ENCODE measurements at places on chromosomes 4 and X.

DNA sequence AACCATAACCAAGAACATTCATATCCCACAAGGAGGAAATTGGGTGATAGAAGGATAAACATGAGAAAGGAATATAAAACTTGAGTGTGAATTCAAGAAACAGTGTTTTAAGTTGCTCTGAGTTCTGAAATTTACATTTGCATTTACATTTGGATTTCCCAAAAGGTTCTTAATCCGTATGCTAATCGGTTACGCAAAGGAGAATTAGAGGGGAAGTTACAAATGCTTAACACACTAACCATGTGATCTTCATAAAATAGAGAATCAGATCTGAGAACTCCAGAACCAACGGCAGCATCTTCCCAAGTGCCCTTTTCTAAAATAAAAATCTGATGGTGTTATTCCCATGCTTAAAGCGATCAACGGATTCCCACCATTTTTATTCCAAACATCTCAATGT is 48.0 kb downstream of the PROM1 start:
- no peak for DNase-seq

GRCh38 chr4:157271166-157271869 is 50.8 kb downstream of the GRIA2 start:
- DNase-seq, result no peak

- DNase-seq, result no peak
Observed at GRCh38 chrX:25020905-25021449, 5.2 kb upstream of the ARX start.

DNA sequence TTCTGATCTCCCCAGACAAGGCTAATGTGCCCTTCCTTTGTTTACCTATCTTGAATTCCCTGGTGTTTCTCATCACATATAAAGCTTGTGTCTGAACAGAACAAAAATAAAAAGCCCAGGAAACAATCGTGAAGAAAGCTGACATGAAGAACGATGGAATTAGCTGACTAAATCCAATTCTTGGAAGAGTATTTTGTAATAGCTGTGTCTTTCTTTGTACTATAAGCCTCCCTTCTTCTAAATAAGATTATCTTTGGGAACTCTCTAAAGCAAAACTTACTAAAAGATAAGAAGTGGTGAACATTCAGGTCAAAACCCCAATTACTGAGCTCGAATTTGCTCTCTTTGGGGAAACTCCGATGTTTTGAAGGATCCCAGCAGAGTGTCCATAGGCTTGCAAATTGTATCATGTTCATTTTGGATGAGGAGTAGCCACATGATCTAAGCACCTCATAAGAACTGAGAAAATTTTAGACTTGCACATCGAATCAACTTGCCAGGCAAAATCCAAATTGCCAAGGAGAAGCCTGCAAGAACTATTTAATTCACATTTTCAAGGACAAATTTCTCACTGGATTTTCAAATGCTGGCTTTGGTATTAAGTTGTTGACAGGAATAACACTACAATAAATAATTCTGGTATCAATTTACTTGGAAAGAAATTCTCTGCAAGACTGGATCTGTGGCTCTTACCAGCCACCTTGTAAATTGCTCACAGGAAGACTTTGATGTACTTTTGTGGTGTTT is 106.2 kb downstream of the LNX1 start:
- no peak for DNase-seq

GRCh38 chrX:16022580-16023200 is 100.7 kb upstream of the GRPR start:
- no peak for DNase-seq

DNA sequence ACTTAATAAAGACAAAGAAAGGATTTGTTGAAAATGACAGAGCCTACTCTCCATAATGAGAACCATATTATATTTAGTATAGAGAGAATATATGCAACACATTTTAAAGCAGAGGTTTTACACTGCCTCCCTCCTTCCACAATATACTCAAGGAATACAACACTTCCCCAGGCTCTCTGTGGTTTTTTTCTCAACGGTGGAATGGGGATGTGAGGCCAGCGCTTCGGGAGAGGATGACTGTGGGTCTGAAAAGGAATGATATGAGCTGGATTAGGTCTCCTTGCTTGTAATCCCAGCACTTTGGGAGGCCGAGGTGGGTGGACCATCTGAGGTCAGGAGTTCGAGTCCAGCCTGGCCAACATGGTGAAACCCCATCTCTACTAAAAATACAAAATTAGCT is 348.7 kb upstream of the KLF3 start:
- DNase-seq, result no peak

GRCh38 chrX:12241026-12241425 is 102.8 kb downstream of the FRMPD4 start:
- DNase-seq, result no peak

GRCh38 chr4:105599932-105600655 is 47.7 kb downstream of the ARHGEF38 start:
- no peak for DNase-seq

GRCh38 chr4:93317561-93317960 is 511.0 kb upstream of the ATOH1 start:
- DNase-seq, result no peak

GRCh38 chr4:159685340-159686092 is 582.6 kb downstream of the RAPGEF2 start:
- DNase-seq, result no peak

DNA sequence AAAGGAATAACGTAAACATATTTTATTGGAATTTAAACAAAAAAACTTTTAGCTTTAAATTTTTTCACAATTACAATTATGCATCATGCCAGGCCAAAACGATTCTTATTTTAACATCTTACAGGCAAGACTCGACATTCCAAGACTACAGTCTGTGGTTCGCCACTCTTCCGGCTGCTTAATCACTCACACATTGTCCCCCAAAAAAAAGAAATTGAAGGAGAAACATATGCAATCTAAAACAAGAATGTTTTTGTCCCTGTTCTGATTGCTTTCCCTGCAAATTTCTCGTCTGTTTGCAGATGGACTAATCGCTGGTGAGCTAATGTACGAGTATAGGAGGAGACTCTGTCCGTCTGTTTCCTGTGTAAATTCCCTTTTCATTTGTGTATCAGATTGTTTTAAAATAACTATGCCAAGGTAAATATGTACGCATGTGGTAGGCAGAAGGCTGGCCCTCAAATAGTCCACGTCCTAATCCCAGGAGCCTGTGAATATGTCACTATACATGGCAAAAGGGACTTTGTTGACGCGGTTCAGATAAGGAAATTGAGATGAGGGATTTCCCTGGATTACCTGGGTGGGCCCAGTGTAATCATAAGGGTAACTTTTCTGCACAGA is 37.7 kb upstream of the MTNR1A start:
- DNase-seq, result no peak

DNA sequence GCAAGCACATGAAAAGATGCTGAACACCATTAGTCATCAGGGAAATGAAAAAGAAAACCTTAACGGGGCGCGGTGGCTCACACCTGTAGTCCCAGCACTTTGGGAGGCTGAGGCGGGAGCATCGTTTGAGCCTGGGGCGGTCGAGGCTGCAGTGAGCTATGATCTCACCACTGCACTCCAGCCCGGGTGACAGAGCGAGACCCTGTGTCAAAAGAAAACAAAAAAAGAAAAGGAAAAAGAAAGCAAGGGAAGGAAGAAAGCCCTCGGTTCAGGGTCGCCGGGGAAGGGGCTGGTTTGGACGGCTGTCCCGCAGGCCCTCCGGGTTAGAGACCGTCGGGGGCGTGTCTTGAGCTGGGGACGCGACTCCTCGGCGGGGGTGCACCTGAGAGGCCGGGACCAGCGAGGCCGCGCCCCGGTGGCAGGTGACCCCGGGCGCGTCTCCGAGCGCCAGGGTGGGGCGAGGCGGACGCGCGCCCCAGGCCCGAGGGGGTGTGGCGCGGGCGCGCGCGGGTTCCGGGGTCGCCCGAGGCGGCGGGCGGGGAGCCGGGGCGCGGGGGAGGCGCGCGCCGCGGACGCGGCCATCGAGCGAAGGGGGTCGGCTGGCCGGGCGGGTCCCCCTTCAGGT is 478 bp upstream of the PLXNA3 start:
- peak; percentile 34 for DNase-seq

- no peak for DNase-seq
Observed at GRCh38 chr4:64251781-64252180, 157.5 kb downstream of the TECRL start.

DNA sequence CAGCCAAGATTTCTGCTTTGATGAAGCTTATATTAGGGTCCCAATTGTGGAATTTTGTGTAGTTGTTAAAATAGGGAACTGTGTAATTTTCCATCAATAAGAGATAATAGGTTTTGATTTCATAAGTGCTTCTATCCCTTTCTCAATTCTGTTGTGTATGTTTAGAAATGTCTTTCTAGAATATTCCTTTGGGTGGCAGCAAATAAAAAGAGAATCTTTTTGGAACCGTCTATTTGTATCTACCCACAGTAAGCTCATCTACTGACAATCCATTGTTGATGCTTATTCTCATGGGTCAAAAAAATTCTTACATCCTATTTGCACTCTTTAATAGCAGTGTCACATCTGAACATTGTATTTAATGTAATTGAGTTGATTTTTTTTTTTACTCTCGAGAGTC is 61.7 kb downstream of the TMA16 start:
- DNase-seq, result no peak

- no peak for DNase-seq
Observed at GRCh38 chr4:102815981-102816380, 11.4 kb downstream of the UBE2D3 start.

- DNase-seq, result no peak
Observed at GRCh38 chrX:51148848-51149247, 183.8 kb upstream of the NUDT10 start.

DNA sequence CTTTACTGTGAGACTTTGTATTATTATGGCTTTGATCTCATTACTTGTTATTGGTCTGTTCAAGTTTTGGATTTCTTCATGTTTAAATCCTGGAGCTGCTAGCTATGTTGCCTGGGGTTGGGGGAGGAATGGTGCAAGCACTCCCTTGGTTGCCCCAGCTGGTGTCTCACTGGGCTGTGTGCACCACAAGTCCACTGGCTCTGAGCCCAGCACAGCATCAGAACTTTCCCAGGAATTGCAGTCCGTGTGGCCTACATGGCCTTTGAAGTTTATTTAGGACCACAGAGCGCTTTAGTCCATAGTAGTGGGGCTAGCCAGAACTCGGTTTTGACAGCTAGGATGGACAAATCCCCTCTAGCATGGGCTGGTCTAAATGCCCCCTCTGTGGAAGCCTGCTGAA is 278.8 kb upstream of the RPS6KA3 start:
- DNase-seq, result no peak

GRCh38 chr4:61614231-61614630 is 414.1 kb downstream of the ADGRL3 start:
- DNase-seq, result no peak

GRCh38 chr4:105148776-105149175 is 2.1 kb downstream of the TET2 start:
- no peak for DNase-seq

- DNase-seq, result no peak
Observed at GRCh38 chr4:144894573-144894972, 203.4 kb downstream of the ANAPC10 start.

- no peak for DNase-seq
Observed at GRCh38 chrX:137988470-137988869, 422.5 kb downstream of the ZIC3 start.

DNA sequence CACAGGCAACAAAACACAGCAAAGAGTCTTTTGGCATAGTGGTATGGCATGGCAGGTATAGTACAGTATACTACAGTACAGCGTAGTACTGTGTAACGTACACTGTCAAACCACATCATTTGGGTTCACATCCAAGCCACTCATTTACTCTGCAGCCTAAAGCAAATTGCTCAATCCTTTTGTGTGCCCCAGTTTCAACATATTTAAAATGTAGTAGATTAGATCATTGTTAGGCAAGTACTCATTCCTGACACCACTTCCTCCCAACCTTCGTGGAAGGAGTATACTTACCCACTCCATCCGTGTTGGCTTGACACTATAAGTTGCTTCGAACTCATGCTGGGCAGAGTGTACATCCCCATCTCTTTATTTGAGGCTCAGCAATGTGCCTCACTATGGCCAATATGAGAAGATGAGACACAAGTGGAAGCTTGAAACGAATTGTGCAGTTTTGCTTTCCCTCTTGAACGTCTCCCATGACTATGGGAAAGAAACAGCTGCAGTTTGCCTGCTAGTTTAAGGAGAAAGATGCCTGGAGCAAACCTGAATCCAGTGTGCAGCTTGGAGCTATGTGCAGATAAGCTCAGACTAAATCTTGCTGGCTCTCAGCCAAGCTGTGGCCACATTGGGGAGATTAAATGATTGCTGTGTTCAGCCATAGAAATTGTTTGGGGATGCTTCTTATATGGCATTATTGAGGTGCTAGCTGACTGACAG is 85.7 kb upstream of the TBL1X start:
- DNase-seq, result no peak

DNA sequence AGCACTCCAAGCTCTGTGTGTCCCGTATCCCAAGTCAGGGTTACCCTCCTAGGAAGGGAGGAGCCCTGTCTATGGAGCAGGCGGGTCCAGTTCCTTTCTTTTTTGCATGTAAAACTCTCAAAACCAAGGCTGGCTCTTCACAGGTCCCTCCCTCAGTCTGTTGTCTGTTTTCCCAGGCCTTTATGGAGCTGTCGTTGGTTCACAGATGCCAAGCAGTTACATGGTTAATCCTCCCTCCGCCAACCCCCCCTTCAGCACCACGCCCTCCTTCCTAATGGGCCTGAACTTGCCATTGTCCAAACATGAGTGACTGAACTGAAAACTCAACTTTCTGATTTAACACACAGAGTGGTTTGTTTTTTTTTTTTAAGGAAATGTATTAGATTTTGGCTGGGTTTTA is 148.3 kb downstream of the STOX2 start:
- no peak for DNase-seq

DNA sequence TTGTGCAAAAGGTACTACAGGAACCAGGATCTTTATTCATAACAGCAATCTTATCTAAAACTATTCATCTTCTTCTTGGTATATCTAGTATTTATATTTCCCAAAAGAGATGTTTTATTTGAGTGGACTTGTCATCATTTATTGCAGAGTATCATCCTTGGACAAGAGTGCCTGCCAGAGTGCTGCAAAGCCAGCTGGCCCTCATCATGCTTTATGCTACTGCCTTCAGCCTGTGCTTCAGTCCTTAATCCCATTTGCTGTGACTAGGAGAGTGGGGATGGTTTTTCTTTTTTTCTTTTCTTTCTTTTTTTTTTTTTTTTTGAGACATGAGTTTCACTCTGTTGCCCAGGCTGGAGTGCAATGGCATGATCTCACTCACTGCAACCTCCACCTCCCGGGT is 33.5 kb upstream of the ELF2 start:
- DNase-seq, result no peak

- DNase-seq, result no peak
Observed at GRCh38 chrX:151999813-152000212, 25.3 kb upstream of the GABRE start.

DNA sequence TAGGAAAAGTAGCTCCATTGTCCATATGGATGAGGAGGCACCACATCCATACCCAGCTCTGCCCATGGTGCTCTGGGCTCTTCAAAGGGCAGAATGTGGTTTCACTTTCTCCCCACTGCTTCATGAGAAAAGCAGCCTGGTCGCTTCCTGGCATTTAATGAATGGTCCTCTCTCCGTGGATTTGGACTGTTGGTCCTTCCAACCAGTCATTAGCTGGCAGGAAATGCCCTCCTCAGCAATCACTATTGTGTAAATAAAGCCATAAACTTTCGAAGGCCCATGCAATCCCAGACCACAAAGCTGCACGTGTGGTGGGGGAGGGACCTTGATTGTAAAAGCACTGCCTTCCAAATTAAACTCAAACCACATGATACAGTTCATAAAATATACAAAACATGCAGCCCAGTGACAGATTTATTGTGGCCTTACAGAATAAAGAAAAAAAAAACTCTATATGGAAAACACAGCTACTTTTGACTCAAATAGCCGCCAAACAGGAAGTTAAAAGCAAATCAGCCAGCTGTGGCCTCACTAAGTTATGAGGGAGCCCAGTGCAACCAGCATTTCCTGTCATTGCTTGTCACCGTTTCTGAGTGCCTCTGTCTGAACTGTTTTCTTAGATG is 8.1 kb downstream of the MBNL3 start:
- no peak for DNase-seq

All from nucleus accumbens (tissue), 56 donors.